ENCODE measurements at places on chromosomes 3 and 15.

- DNase-seq, result no peak
Measured at GRCh38 chr3:16386561-16386960, 121.5 kb downstream of the OXNAD1 start.

GRCh38 chr15:67776600-67776999, 48.7 kb upstream of the SKOR1 start:
- no peak for DNase-seq

DNA sequence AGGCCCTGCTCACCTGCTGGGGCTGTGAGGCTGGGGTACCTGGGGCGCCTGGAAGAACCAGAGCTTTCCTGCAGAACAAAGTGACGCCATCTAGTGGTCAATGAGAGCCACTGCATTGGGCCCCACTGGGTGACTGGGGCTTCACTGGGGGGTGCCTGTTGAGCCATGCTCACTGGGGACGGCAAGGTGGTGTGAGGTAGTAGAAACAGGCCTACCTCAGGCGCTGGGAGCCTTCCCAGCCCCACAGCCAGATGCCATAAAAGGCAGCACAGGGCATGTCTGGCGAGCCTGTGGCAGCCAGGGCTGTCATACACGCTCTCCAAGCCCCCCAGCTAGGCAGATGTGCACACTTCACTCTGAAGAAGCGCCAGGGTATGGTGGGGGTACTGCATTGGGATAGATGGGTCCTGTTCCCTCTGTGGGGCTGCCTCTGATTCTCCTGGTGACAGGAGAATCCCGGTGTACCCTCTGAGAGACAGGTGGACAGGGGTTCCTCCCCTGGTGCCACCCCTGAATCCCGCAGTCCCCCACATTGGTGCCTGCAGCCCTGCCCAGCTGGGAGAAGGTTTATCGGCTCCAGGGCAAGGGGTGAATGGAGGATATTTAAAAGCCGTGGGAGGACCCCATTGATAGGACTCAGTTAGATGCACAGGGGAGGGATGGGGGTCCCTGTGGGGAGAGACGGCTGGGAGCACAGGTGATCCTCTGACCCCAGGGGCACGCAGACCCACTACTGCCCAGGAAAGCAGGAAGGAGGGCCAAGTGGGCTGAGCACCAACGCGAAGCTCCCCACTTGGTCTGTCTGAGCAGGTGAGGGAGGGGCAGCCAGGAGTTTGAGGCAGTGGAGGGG, 178.8 kb downstream of the NSMCE3 start:
- DNase-seq, result no peak

- no peak for DNase-seq
Measured at GRCh38 chr15:69734699-69735098, 282.1 kb downstream of the RPLP1 start.

GRCh38 chr15:53869044-53869805, 109.0 kb upstream of the UNC13C start:
- DNase-seq, result no peak

GRCh38 chr3:24734019-24734418, 239.4 kb upstream of the THRB start:
- no peak for DNase-seq

- DNase-seq, result no peak
Measured at GRCh38 chr3:49295489-49296058, 18.5 kb upstream of the C3orf62 start.

DNA sequence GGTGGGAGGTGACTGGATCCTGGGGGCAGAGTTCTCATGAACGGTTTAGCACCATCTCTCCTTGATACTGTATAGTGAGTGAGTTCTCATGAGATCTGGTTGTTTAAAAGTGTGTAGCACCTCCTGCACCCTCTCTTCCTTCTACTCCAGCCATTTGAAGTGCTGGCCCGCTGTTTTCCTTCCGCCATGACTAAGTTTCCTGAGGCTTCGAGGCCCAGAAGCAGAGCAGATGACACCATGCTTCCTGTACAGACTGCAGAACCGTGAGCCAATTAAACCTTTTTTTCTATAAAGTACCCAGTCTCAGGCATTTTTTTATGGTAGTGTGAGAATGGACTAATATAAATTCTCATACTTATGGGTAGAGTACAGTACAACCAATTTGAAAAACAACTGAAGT, 123.6 kb upstream of the BHLHE40 start:
- no peak for DNase-seq

GRCh38 chr15:66188464-66188863, 65.1 kb downstream of the MEGF11 start:
- no peak for DNase-seq

- DNase-seq, result no peak
Measured at GRCh38 chr15:35279811-35280210, 194.7 kb upstream of the NANOGP8 start.

DNA sequence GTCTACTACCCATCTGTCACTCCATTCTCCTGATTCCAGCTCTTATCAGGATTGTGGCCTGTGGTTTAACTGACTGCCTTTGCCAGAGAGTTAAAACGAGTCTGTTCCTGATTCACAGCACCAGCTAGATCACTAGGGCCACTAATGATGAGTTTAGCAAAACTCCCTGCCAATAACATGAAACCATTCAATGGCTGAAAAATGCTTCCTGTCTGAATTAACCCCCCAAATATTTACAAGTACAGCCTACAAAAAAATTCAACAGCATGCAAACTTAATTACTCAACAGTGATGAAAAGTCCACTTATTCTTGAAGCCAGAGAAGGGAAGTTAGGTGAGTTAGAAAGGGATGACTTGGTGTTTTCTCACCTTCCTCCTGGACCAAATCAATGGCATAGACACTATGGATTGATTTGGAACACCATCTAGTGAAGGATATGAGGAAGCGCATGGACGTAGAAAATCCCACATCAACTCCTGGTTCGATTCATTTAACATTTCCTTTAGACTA, 141.4 kb downstream of the TGFBR2 start:
- no peak for DNase-seq

DNA sequence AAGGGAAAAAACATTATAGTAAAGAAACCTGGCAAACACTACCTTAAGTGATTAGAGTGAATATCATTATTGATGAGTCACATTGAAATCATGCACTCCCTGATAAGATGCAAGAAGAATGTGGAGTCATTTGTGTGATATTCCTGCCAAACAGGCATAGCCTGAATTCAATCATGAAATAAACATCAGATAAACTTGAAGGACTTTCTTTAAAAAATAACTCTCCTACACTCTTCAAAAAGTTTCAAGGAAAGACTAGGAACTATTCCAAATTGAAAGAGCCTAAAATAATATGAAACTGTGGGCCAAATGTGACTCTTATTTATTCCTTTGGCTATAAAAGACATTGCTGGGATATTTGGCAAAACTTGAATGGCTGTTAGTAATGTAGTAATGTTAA, 625.7 kb upstream of the LMCD1 start:
- DNase-seq, result no peak

DNA sequence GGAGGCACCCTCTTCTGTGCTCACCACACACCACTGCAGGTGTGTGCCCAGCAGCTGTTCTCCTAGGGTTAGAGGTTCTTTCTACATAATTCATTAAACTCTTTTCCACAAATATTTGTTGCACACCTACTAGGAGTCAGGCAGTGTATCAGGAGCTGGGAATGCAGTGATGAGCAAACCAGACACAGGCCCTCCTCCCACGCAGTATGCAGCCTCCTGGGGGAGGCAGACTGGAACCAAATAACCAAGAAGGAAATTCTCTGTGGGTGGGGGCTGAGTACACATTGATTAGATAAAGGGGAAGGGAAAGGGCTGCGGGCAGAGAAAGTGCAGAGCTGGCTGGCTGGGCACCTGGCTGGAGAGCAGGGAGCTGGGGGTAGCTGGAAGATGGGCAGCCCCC, 18.5 kb upstream of the C3orf22 start:
- no peak for DNase-seq

DNA sequence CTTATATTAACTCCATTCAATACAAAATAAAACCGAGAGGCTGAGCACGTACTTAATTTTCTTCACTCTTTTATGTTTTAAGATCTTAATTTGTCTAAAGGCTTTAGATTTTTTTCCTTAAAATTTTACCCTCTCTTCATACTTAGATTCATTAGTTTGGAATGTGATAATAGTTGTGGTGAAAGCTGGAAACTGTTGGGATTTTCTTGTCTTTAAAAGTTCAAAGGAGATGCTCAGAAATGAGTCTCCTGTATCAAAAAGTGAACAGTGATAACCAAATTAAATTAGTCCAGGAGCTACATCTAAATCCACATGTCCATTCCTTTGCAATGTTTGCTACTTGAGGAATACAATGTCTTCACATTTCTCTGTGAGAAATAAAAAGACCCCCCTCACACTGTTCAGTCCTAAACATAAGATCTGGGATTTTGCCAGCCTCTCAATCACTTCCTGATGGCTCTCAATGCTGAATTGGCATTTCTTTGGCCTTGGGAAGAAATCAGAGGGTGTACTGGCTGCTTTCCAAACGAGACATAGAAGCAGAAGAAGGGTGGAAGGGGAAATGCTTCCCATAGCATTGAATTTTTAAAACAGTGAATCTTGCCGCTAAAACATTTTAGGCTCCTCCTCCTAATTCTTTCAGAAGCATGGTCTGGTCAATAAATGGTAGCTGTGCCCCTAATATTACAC, 245.0 kb downstream of the SHOX2 start:
- no peak for DNase-seq

DNA sequence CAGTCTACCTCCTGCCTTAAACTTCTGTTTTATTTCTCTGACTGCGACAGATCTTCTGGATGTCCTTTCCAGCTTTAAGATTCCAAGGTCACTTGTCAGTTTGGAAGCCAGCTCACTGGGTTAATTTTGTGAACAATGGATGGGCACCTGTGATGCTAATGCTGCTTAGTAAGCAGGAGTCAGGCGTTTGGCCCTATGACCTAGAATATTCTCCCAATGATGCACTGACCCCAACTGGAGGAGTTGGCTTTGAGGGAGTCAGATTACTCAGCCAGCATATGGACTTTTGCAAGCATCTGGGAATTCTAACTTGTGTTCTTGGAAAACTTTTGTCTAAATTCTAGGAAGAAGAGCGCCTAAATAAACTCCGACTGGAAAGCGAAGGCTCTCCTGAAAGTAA, 28.1 kb downstream of the HACD3 start:
- DNase-seq, result no peak

GRCh38 chr15:68302729-68303128, 25.2 kb downstream of the FEM1B start:
- no peak for DNase-seq

GRCh38 chr3:72081471-72082185, 296.7 kb upstream of the PROK2 start:
- DNase-seq, result no peak

DNA sequence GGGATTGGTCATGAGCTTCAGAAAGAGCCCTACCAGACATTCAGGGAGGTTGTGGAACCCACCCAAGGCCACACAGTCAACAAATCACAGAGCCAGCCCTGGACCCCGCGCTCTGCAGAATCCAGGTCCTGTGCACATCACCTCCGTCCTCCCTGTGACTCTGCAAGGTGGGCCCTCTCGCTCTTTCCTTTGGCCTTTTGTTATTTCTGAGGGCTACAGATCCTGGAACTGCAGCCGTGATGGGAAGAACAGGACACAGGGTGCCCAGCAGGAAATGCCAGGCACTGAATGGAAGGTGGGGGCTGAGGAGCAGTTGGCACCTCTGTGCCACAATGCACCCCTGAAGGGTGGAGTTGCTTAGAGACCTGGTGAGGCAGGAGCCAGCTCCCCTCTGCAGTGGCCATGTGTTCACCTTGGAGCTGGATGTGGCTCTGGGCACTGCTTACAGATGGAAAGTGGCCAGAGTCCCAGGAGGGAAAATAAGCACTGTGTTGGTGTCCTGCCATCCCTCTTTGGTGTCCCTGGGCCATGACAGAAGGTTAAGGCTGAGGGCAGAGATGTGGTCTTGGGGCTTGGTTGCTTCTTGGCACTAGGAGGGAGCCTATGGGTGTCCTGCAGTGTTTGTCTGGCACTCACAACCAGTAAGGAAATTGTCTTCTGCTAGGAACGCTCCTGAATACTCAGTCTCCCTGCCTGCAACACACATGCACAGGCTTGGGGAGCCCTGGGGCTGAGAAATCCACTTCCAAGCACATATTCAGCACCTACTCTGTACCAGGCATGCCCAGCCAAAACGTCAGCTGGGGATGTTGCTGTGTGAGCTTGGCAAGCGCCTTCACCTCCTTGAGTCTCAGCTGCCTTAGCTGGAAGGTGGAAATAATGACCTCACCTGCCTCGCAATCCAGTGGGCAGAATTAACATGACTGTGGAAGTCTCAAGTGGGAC, 98.0 kb upstream of the SLC6A6 start:
- no peak for DNase-seq

- DNase-seq, result no peak
Measured at GRCh38 chr3:53617893-53618523, 123.6 kb downstream of the CACNA1D start.

- DNase-seq, result no peak
Measured at GRCh38 chr3:188025555-188025954, 128.4 kb upstream of the LPP start.

- no peak for DNase-seq
Measured at GRCh38 chr3:173875790-173876189, 478.2 kb downstream of the NLGN1 start.

GRCh38 chr15:37015451-37015850, 84.9 kb downstream of the MEIS2 start:
- DNase-seq, result no peak

DNA sequence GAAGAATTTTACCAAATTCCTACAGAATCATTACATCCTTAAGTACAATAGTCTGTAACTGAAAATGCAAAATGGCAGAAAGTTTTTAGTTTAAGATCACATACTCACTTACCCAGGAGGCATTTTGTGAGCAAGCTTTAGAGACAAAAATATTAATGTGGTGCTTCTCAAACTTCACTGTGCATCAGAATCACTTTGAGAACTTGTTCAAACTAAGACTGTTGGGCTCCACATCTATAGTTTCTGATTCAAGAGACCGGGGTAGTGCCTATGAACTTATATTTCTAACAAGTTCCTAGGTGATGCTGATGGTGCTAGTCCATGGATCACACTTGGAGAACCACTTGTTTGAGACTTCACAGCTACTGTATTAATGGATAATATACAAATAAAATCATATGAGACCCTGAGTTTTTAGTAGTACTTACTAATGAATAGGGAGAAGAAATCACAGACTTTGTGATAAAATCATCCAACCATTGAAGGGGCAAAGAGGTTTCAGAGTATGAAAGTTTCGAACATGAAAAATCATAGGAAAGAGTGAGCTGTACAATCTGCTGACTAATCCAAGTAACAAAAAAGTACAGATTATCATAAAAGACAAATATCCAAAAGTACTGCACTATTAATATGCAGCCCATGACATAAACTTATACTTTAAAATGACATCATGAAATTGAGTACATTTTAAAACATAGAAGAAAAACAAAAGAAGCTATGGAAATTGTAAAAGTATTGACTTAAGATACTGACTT, 110.3 kb downstream of the ADAM10 start:
- no peak for DNase-seq

DNA sequence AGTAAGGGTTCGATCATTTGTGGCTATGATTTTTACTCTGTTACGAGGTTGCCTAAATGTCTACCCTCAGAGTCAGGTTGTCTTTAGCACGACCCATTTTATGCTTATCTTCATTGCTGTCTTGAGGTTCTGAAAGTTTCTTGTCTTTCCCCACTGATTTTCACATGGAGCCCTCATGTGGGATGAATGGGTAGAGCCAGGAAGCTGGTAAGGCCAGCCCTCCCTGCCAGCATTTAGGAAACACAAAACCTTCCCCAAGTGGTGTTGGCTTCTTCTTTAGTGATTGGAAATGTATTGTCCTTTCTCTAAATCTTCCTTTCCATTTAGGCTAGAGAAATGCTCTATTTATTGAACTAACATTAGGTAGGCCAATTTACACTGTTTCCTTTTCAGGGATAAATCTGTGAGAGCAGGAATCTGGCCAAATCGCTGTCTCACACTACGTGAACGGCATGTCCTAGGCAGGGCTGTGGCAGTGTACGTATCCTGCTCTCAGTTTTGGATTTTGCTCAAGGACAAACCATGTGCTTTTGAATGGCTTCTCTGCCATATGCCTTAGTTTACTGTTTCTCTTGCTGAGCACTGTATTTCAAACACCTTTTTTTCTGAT, 43.7 kb downstream of the MYZAP start:
- no peak for DNase-seq

Measured in ascending aorta (tissue), 2 donors.